Fibroblast of skin of left biceps (primary cell): ENCODE measurements at places on chromosomes 1 and 21.
A peak's percentile ranks its signal among the peaks of the same experiment; 100 is the strongest.

GRCh38 chr1:166470441-166470840 is 303.6 kb upstream of the FAM78B start:
- no peak for DNase-seq

DNA sequence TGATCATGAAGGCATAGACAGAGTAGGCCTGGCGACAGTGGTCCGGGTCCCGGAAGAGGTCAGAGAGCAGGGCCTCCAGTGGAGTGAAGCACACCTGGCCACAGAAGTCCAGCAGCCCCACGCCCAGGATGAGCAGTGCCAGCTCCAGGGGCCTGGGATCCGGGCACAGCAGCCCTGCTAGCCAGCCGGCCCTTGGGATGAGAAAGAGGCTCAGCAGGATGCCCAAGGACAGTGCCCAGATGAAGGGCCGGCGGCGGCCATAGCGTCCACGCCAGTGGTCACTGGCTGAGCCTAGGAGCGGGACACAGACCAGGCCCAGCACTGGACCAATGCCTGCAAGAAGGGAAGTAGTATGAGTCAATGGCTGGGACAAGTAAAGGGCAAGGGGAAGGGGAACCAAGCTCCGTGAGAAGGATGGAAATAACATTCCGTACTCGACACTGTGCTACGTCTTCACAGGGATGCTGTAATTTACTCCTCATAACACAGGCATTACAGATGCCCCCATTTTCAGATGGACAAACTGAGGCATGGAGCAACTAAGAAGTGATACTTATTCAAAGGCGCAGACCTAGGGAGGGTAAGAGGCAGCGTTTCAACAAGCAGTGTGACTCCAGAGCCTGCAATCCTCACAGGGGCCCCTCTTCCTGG is 16.9 kb downstream of the SLC45A3 start:
- DNase-seq: no peak

DNA sequence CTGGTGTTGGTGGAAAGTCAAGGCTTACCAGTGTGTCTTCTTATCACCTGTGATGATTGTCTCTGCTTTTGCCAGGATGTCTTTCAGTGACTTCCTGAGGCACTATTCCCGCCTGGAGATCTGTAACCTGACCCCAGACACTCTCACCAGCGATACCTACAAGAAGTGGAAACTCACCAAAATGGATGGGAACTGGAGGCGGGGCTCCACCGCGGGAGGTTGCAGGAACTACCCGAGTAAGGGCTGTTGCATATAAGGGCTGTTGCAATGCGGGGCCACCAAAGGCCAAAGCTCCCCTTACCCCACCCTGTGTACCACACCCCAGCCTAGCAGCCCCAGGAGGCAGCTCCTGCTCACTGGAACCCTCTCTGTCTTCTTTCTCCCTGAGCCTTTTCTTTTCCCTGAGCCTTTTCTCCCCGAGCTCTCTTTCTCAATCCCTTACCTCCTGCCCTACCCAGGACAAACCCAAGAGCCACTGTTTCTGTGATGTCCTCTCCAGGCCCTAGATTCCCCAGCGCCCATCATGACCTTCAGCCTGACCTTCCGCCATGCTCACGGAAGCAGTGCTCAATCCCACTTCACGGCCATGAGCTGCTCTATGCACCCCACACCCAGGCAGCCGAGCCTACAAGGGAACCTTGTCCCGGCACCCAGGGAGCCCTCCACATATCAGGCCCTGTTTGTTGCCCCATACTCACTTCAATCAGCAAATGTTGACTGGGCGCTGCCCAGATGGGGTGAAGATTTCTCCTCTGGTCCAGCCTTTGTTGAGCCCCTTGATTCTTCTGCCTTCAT is 40.6 kb downstream of the CAPN2 start:
- DNase-seq: no peak

DNA sequence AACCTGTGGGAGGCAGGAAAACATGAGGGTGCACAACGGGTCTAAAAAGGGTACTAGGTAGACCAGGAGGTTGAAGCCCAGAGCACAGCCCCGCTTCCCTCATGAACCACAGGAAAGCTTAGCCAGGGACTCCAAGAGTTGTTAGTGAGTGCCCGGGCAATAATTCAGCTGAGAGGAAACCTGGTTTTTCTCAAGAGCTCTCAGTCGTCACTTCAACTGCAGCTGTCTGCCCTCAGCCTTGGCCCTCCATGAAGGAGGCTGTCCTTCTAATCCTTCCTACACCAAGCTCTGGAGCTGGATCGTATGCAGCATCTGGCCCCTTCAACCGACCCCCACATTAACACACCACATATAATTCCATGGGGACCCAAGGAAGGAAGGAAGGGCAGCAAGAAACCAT is 77.0 kb upstream of the BACE2 start:
- no peak for DNase-seq

- DNase-seq: peak; percentile 73
Measured at GRCh38 chr1:231626535-231626950, at the start of gene DISC1. DISC1 (plus strand) TSS chr1:231626790; CDS start chr1:231626868, 78 bp downstream.

GRCh38 chr1:53298045-53298637 is 29.7 kb downstream of the LRP8 start:
- no peak for DNase-seq

DNA sequence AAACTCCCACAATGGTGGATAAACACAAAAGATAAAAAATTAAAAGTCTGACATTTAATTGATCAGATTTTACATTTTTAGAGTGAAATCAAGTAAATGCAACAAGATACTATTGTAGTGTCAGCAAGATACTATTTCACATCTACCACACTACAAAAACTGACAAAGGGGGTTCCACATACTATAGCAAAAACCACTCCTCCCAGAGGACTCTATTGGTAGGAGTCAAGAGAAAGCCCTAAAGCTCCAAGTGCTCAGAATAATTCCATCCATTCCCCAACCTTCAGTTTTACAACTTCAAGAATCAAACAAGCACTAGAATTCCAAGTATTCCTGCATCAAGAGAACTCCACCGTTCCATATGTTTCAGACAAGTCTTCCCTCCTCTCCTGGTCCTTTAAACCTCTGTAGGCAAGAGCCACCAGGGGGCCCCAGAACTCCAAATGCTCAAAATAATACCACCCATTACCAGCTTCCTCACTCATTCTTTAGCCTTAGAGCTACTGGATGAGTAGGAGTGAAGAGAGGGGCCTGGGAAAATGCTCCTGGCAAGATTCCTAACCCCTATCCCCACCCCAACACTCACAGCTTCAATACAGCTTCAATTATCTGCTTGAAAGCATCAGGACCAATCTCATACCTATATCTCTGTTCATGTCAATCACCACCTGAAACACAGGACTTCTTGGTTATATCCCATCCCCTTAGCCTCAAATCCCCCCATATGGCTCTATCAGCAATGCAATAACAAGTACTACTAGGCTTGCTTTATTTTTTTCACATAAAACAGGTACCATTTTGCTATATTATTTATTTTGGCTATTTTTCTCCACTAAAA is 9.9 kb downstream of the TOR1AIP2 start:
- DNase-seq: peak; percentile 26

DNA sequence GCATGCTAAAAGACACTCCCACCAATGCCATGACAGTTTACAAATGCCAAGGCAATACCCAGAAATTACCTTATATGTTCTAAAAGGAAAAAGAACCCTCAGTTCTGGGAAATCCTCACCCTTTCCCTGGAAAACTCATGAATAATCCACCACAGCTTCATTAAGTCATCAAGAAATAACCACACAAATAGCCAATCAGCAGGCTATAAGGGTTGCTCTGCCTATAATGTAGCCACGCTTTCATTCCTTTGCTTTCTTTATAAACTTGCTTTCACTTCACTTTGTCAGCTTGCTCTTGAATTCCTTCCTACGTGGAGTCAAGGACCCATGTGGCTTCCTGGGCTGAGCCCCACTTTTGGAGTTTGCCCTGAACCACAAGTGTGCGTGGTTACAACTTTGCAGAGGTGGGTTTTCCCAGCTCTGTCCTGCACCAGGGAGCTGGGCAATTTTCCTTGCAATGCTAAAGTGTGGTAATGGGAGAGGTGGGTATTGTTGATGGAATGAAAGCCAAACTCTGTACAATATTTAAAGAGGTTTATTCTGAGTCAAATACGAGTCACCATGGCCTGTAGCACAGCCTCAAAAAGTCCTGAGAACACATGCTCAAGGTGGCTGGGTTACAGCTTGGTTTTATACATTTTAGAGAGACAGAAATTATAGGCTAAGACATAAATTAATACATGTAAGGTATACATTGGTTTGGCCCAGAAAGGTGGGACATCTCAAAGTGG is 42.2 kb upstream of the COG2 start:
- no peak for DNase-seq

DNA sequence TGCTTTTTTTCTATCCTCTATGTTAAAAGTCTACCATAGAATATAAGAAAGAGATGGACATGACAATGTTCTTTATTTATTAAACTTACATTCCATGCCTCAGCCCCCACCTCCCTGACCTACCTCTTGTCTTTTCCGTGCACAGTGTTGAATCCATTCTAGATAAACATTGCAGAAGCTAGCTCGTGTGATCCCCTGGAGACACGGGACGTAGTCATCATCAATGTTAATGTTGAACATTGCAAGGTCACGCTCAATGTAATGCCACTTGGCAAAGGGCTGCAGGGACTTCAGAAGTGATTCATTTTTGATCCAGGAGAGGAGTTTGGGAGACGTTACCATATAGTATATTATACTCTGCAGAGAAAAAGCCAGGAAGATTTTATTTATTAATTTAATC is 66.4 kb downstream of the NTPCR start:
- DNase-seq: no peak

DNA sequence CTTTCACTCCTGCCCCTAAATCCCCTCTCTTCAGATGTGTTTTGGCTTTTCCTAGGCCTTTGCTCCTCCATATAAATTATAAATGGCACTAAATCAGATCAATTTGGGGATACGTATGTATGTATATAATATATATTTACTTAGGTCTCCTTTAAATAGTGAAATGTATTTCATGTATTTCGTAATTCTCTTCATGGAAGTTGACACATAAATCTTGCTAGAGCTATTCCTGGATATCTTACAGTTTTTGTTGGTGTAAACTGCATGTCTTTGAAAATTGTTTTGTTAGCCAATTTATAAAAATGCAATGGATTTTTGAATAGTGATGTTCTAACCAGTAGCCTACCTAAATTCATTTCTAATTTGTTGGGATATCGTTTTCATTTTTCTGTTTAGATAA is 9.0 kb downstream of the RPF1 start:
- no peak for DNase-seq

DNA sequence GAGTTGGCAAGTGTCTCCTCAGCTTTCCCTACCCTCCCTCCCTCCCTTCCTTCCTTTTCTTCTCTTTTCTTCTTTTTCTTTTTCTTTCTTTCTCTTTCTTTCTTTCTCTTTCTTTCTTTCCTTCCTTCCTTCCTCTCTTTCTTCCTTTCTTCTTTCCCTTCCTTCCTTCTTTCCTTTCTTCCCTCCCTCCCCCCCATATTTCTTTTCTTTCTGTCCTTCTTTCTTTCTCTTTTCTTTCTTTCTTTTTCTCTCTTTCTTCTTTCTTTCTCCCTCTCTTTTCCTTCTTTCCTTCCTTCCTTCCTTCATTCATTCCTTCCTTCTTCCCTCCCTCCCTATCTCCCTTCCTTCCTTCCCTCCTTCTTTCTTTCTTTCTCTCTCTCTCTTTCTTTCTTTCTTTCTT is 18.6 kb upstream of the TTC22 start:
- no peak for DNase-seq

GRCh38 chr1:101199637-101199982 is 37.2 kb upstream of the S1PR1 start:
- DNase-seq: no peak

GRCh38 chr21:18917622-18918021 is 514.0 kb upstream of the TMPRSS15 start:
- no peak for DNase-seq

DNA sequence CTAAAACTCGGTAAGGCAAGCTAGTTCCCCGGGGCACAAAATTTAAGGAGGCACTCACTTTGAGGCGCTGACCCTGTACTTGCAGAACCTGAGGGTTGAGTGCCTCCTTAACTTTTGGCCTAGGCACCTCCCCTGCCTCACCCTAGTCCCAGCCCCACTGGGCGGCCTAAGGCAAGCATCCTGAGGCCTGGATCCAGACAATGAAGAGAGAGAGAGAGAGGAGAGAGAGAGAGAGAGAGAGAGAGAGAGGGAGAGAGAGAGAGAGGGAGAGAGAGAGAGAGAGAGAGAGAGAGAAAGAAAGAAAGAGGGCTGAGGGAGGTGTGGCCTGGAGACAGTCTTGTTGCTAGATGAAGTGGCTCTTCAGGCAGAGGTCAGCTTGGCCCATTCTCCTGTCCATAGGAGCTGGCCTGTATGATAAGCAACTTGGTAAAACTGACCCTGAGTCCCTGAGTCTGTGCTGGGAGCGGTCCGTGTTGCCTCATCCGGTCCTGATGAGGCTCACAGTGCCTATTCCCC is 7.4 kb upstream of the LRRN2 start:
- DNase-seq: no peak

DNA sequence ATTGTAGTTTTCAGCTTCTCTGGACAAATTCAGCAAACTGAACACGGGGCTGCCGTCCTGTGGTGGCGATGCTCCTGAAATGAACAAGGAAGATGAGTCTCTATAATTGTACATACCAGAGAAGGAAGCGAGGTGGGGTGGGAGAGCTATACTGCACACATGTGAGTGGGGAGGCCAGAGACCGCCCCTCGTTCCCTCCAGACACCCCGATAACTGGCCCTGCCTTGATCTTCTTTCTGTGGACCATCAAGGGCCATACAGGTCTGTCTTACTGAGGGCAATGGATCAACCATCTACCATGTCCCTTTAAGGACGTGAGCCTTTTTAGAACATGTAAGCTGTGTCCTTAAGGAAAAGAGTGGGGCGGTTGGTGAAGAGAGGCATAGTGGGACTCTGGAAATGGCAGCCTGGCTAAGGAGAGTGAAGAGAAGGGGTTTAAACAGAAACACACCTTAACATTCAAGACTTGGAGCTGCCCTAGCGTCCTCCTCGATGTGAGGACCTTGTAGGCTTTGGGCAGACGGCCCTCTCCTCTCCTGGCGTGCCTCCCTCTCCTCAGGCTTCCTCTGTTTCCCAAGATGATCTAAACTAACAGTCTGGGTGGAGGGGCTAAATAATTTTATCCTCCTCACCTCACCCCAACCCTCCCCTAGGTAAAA is 5.8 kb downstream of the PLEKHO1 start:
- DNase-seq: no peak

DNA sequence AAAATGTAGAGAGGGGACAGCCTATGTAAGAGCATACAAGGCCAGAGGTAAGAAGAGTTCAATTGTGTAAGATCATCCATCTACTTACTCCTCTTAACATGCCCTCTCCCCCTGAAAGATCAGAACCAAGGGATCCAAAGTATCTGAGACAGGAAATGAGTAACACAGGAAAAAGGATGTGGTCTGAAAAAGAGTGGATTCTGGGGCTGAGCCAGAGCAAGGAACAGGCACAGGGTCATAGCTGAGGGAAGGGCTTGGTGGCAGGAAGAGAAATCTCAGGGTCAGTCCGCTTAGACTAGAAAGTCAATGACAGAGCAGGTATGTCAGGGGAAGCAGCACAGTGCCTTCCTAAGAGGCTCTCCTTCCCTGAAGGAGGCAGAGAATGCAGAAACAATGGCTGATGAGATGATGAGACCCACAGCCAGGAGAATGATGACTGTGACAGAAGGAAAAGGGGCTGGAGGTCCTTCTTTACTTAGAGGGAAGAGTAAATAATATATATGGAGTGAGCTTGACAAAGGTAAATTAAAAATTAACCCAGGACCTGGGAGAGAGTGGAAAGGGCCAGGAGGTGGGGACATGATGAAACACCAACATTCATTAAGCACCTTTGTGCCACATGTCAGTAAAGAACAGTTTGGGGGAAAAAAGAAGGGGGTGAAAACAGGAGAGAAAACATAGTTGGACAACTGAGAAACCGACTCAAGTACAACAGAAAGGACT is 26.2 kb upstream of the A3GALT2 start:
- DNase-seq: peak; percentile 68
